ENCODE measurements at places on chromosomes 6 and 20. TPM values are rescaled to one million over a fixed set of nuclear protein-coding genes. Genes with fewer than 3 reads are reported as not detected.

Gene BPIFB6
- not detected for total RNA-seq

Gene NINL
- total RNA-seq = 4.6 TPM

Gene TP53TG5
- 0.50 TPM for total RNA-seq

Gene SLCO4A1
- 41.1 TPM for total RNA-seq

DNA sequence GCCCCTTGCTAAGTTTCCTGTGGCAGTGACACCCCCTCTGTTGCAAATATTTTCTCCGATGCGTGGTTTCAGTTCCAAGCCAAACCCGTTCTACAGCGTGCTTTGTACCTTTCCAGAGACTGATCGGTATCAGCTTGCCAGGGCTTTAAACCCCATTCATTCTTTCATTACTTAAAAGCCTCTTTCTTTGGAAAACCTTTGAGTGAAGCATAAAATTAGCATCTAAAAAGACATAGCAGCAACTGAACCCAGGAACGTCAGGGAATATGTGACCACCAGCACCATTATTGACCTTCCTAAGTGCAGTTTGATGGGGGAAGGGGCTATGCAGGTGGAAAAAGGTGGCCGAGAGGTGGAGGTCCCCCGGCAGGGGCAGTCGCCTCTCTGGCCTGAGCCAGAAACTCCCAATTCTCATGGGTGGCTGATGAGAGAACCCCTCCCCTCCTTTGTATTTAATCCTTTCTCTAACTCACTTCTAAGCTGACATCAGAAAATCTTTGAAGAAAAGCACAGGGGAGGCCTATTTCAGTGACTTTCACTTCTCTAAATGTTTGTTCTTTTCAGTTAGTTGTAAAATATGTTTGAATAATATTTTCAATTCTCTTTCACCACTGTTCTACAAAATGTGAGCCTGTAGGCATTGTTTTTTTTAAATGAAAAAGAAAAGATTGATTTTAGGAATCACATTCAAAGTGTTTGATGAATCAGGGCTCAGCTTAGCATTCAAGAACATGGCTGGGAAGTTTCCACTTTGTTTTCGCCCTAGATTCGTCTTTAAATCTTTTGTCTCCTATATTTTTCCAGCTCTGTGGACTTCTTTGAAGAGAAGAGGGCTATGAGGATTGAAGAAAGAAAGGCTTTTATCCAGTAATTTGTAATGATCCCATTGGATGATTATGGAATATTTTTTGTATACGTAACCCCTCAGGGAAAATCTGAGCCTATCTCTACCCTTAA is 89.2 kb downstream of the RSPH3 start:
- H3K36me3 ChIP-seq = no peaks in the 10 kb centered on the region
- H3K27me3 ChIP-seq = no peaks in the 10 kb centered on the region
- H3K27ac ChIP-seq = no peak overlapping the region
- H3K4me1 ChIP-seq = peaks cover 14% of the 10 kb centered on the region

GRCh38 chr6:130893766-130894165 is 66.6 kb downstream of the SMLR1 start:
- peaks cover 22% of the 10 kb centered on the region for H3K36me3 ChIP-seq
- no peak overlapping the region for H3K4me3 ChIP-seq
- peaks cover 3% of the 10 kb centered on the region for H3K4me1 ChIP-seq
- no peaks in the 10 kb centered on the region for H3K27me3 ChIP-seq
- H3K27ac ChIP-seq = no peak overlapping the region

DNA sequence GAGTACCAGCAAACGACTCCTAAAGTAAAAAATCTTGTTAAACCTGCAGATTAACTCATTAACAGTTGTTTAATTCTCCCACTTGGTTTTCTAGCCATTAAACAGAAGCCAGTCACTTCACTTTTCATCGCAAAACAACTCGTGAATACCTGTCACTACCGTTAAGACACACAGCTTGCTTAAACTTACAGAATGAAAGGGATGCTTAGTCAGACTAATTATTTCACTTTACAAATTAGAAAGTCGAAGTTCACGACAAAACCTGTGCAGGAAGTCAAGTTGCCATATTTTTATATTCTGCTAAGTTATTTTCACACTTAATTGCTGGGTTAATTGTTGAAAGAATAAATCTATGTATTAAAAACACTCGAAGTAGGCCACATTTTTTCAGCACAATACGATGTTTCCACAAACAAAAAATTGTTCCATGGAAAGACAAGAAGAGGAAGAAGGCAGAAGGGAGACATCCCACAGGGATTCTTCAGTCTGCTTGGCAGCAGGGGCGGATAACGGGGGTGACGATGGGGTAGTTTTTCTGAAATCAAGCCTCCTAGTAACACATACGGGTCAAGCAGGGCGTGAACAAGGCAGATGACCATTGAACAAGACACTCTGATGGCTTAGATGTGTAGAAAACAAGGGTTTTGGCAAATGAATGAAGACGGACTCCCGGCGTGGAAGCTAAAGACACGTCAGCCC is 933 bp downstream of the SSR1 start:
- ATAC-seq = no peak
- peaks cover 22% of the 10 kb centered on the region for H3K4me1 ChIP-seq
- peak overlapping the region; percentile 100 for H3K4me3 ChIP-seq
- peak overlapping the region; percentile 100 for H3K27ac ChIP-seq
- peaks cover 53% of the 10 kb centered on the region for H3K36me3 ChIP-seq

GRCh38 chr20:48197066-48197465 is 411.8 kb upstream of the SULF2 start:
- no peaks in the 10 kb centered on the region for H3K4me1 ChIP-seq
- no peak overlapping the region for H3K27ac ChIP-seq
- no peak overlapping the region for H3K4me3 ChIP-seq

DNA sequence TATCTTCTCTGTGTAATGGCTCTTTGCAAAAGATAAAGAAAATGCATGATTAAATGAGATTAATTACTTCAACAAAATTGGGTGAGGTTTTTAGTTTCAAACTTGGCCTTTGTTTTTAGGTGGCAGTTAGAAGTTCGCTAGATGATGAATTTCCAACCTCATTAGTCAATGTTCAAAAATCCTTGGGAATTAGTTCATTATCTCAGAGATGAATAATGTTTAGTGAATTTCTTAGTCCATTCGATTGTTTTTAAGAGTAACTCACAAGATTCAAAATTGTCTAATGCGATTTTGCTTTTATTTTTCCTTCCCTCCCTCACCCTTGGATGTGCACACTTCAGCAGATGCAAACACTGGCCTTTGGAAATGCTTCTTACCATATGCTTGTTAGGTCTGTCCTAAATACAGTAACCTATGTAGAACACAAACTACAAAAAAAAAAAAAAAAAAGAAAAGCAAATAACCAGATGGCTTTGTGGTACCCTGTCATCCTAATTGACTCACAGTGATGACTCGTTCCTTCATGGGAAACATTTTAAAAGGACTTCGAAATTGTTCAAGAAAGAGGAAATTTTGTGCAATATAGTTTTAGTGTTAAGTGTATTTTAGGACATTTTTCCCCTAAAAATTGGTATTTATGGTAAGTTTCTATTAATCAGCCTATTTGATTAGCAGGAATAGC is 66.7 kb downstream of the FAM229B start:
- H3K36me3 ChIP-seq = no peaks in the 10 kb centered on the region
- no peak overlapping the region for H3K4me3 ChIP-seq
- peak; percentile 56 for ATAC-seq
- no peaks in the 10 kb centered on the region for H3K4me1 ChIP-seq
- no peak overlapping the region for H3K27ac ChIP-seq

GRCh38 chr6:141685416-141685815 is 447.3 kb upstream of the GJE1 start:
- no peaks in the 10 kb centered on the region for H3K36me3 ChIP-seq
- H3K4me3 ChIP-seq = no peak overlapping the region
- no peak for ATAC-seq
- H3K27ac ChIP-seq = no peak overlapping the region

DNA sequence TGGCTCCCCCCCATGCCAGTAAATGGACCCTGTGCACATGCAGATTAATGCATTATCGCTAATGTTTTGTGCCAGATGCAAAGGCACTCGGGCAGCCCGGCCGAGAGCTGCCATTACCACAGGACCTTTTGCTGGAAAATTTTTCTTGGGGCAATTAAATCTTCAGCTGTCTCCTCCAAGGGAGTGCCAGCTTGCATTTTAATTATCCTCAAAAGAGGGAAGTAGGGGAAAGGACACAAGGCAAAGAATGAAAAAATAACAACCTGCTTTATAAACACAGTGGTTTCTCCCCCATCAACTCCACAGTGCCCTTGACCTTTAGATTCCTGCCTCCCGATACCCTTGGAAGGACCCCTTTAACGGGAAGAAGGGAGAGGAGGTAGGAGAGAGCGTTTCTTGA is 48.2 kb downstream of the PDYN start:
- H3K27me3 ChIP-seq = peaks cover 39% of the 10 kb centered on the region
- no peaks in the 10 kb centered on the region for H3K36me3 ChIP-seq
- no peak overlapping the region for H3K27ac ChIP-seq
- no peak for ATAC-seq

DNA sequence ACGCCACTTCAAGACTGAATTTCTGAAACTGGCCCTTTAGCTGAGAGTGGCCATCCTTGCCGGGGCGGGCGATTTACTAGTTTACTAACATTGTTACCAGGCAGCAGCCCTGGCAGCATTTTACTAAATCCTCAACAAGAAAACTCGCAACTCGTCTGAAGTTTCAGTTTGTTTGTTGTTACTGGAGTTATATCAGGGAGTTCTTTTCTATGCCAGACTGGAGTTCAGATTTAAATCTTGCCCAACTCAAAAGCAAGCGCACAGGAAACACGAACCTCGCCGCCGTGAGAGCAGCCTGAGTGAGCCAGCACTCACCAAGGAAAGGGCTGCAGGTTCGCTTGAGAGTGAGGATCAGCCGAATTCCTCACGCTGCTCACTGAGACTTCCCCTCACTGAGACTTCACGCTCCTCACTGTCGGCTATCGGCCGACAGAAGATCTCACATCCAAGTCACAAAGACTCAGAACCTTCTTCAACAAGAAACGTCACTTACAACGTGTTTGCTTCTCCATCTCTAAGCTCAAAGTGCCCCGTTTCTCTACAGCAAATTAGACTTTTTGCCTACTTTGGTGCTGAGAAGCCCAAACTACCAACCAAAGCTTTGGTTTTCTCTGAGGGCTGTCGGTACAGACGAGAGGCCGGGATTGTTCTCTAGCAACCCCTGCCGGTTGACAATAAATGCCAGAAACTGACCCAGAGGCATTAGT is 78.9 kb downstream of the OLIG3 start:
- H3K4me1 ChIP-seq = peaks cover 4% of the 10 kb centered on the region
- peak overlapping the region; percentile 75 for H3K4me3 ChIP-seq
- no peaks in the 10 kb centered on the region for H3K27me3 ChIP-seq
- peak; percentile 98 for ATAC-seq
- no peaks in the 10 kb centered on the region for H3K36me3 ChIP-seq
- peak overlapping the region; percentile 68 for H3K27ac ChIP-seq

DNA sequence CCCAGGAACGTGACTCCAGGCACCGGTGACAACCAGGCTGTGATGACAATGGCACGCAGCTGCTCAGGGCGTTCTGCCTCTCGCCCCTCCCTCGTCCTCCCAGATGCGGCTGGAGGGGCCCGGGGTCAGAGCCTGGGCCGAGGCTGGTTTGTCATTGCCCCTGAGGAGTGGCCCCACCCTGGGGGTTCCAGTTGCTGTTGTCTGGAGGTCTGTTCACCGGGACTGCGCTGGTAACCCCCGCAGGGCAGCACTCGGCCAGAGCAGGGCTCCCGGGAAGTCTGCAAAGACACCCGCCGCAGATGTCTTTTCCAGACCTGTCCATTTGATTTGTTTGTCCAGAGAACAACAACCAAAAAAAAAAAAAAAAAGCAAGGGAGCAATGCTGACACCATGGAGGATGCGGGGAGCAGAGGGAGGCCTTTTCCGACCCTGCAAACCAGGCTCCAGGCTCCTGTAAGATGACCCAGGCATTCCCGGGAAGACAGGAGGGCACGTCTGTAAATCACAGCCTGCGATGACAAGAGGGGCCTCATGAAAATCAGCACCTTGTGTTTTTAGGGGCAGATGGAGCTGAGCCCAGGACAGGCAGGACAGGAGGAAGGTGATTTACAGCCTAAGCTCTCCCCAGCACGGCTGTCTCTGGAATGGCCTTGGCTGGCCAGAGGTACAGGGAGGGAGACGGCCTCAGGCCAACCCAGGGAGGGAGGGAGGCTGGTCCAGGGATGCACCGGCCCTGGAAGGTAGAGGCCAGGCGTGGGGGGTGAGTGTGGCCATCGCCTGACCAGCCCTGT is 189.3 kb downstream of the ERMARD start:
- no peak overlapping the region for H3K27ac ChIP-seq
- H3K4me3 ChIP-seq = no peak overlapping the region
- peaks cover 22% of the 10 kb centered on the region for H3K27me3 ChIP-seq
- H3K4me1 ChIP-seq = no peaks in the 10 kb centered on the region

DNA sequence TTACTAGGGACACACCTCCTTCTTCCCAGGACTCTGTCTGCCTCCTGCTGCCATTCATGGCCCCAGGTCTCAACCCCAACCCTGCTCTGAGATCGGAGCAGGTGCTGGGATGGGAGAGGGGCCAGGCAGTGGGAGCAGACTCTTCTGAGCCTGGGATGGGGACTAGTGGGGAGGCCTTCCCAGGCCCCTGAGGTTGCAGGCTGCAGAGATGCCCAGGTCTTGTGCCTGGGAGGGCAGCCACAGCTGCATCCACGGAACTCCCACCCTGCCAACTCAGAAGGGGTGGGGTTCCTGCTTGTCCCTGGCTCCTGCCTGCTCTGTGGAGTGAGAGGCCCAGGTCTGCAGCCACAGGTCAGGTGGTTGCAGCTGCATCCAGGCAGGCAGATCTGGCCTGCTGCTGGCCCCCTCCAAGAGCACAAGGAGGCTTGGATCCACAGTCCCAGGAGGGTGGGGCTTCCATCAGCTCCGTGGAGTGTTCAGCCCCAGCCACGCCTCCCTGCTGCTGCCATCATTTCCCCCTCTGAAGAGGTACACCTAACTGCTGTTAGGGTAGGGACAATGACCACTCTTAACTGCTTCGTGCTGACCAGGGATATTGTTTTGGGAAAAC is 2.9 kb upstream of the SLC22A1 start:
- H3K36me3 ChIP-seq = peaks cover 2% of the 10 kb centered on the region
- H3K27ac ChIP-seq = no peak overlapping the region
- H3K27me3 ChIP-seq = no peaks in the 10 kb centered on the region
- H3K4me3 ChIP-seq = no peak overlapping the region
- ATAC-seq = no peak

DNA sequence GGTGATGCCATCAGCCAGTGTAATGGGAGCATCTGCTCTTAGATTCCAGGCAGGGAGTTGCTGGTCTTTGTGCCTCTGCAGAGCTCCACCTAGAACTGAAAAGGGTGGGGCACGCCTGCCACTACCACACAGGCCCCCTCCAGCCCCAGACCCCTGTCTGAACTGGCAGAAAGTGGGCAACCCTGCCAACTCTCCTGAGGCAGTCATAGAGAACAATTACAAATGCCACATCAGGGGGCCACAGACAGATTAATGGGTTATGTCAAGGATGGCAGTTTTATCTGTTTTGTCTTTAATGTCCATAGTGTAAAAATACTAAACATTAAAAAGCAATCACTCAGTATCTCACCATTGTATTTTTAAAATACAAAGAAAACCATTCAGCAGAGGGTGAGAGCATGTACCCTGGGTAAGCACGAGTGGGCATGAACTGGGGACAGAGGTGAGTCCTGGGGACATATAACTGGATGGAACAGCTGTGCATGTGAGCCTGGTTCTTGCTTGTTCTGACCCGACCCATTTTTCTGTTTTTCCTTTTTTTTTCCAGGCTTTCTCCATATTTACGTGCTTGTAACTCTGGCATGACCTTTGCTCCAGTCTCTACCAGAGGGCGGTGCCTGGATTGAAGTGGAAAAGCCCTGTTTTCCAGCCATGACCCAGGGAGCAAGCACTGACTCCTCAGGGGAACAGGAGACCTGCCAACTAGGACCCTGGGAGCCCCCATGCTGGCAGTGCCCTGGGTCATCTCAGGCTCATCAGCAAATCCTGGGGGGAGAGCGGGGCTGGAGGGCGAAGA is 8.2 kb downstream of the TRAF3IP2 start:
- ATAC-seq = no peak
- H3K36me3 ChIP-seq = peaks cover 77% of the 10 kb centered on the region
- no peak overlapping the region for H3K4me3 ChIP-seq
